ENCODE measurements at places on chromosomes 11 and 22. TPM values are rescaled to one million over a fixed set of nuclear protein-coding genes. Genes with fewer than 3 reads are reported as not detected.

Gene IGSF22
- 0.10 TPM for total RNA-seq

Gene DAGLA
- total RNA-seq, result 0.94 TPM

Gene C1QTNF4
- total RNA-seq, result 0.31 TPM

Gene ACRV1
- total RNA-seq, result not detected

Gene LINC01488
- total RNA-seq, result not detected

Gene GSTP1
- 294 TPM for total RNA-seq

Gene C22orf15
- 0.31 TPM for total RNA-seq
